Upper lobe of left lung (tissue), 6 donors: ENCODE measurements at places on chromosomes 2 and 18. TPM values are rescaled to one million over a fixed set of nuclear protein-coding genes. Genes with fewer than 3 reads are reported as not detected.

- no peak for DNase-seq
- H3K4me1 ChIP-seq = peaks cover 17% of the 10 kb centered on the region
- no peaks in the 10 kb centered on the region for H3K36me3 ChIP-seq
- H3K4me3 ChIP-seq = peak overlapping the region; percentile 74
- H3K27ac ChIP-seq = peak overlapping the region; percentile 75
- H3K27me3 ChIP-seq = no peaks in the 10 kb centered on the region
These were observed 1.5 kb downstream of the CACNB4 start for GRCh38 chr2:152097290-152097800.

Gene TMEM200C
- under 0.01 TPM for total RNA-seq

DNA sequence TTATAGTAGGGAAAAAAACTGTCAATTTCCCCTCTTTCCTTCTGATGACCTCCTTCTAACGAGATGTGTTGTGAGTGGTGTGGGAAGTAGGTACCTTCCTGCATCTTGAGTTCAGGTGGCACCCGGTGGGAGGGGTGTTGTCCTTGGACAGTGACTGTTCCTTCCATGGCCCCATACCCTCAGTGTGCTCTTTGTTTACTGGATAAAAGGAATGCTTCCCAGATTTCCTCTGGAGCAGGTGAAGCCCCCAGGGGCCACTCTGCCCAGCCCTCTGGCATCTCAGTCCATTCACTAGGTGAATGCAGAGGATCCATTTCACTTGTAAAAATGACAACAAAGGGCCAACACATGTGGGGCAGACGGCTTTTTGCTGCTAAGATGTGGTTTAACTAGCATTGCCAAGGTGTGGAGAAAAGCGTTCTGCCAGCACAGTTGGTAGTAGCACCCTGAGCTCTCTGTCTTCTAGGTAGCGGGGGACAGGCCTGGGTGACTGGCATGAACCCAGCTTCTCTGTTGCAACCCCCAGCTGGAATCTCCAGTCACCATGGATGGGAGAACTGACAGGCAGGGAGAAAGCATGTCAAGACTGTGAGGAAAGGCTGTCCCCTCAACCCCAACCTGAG, 6.9 kb downstream of the GDF7 start:
- no peaks in the 10 kb centered on the region for H3K36me3 ChIP-seq
- H3K27me3 ChIP-seq = peaks cover 39% of the 10 kb centered on the region
- DNase-seq = no peak
- no peak overlapping the region for H3K27ac ChIP-seq
- H3K4me3 ChIP-seq = no peak overlapping the region
- H3K4me1 ChIP-seq = peaks cover 13% of the 10 kb centered on the region

GRCh38 chr18:48808476-48808875, 142.3 kb downstream of the SMAD7 start:
- no peak overlapping the region for H3K4me3 ChIP-seq
- H3K4me1 ChIP-seq = peaks cover 16% of the 10 kb centered on the region
- no peaks in the 10 kb centered on the region for H3K27me3 ChIP-seq

Gene SP5
- total RNA-seq = 2.0 TPM

GRCh38 chr2:29657674-29658073, 263.7 kb downstream of the ALK start:
- DNase-seq = no peak
- H3K4me3 ChIP-seq = no peak overlapping the region
- H3K27me3 ChIP-seq = no peaks in the 10 kb centered on the region
- no peak overlapping the region for H3K27ac ChIP-seq
- H3K36me3 ChIP-seq = no peaks in the 10 kb centered on the region

Gene CPS1
- total RNA-seq = 5.2 TPM

DNA sequence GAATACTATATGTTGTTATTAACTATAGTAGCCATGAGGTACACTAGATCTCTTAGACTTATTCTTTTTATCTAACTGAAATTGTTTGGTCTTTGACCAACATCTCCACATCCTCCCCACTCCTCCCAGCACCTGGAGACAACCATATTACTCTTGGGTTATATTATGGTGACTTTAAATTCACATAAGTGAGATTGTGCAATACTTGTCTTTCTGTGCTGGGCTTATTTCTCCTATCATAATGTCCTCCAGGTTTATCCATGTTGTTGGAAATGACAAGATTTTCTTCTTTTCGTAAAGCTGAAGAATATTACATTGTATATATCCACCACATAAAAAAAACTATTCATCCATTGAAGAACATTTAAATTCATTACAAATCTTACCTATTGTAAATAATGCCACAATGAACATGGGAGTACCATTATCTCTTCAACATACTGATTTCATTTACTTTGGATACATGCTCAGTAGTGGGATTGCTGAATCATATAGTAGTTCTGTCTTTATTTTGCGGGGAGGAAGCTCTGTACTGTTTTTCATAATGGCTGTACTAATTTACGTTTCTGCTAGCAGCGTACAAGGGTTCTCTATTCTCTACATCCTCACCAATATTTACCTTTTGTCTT, 159.2 kb upstream of the SCN7A start:
- no peak overlapping the region for H3K4me3 ChIP-seq
- H3K36me3 ChIP-seq = no peaks in the 10 kb centered on the region
- DNase-seq = no peak
- no peak overlapping the region for H3K27ac ChIP-seq
- H3K4me1 ChIP-seq = no peaks in the 10 kb centered on the region
- H3K27me3 ChIP-seq = no peaks in the 10 kb centered on the region

DNA sequence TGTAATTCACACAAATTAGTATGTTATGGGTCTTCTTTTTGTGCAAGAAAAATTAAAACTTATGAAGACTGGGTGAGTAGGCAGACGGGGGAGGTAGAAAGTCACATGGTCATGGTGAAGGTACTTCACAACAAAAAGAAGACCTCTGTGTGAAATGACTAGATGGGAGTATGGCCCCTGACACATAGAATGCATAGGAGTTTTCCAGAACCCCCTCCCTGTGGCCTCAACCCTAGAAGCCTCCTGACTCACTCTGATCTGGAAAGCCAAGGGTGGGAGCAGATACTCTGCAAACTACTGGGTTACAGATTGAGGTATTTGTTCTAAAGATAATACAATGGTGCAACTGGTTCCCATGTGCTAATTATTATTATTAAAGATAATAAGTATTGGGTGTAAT, 23.2 kb downstream of the SATB2 start:
- no peaks in the 10 kb centered on the region for H3K4me1 ChIP-seq
- no peak for DNase-seq
- H3K27me3 ChIP-seq = no peaks in the 10 kb centered on the region
- no peak overlapping the region for H3K27ac ChIP-seq
